ENCODE measurements at places on chromosomes 2 and 18.
A peak's percentile ranks its signal among the peaks of the same experiment; 100 is the strongest.

- DNase-seq, result no peak
Measured at GRCh38 chr2:217905395-217905794, 97.4 kb downstream of the TNS1 start.

- DNase-seq, result no peak
Measured at GRCh38 chr18:32380559-32380958, 90.1 kb downstream of the GAREM1 start.

GRCh38 chr2:45823723-45824206 is 172.3 kb downstream of the PRKCE start:
- DNase-seq, result no peak

GRCh38 chr2:123438675-123439074 is 586.4 kb upstream of the CNTNAP5 start:
- DNase-seq, result no peak

DNA sequence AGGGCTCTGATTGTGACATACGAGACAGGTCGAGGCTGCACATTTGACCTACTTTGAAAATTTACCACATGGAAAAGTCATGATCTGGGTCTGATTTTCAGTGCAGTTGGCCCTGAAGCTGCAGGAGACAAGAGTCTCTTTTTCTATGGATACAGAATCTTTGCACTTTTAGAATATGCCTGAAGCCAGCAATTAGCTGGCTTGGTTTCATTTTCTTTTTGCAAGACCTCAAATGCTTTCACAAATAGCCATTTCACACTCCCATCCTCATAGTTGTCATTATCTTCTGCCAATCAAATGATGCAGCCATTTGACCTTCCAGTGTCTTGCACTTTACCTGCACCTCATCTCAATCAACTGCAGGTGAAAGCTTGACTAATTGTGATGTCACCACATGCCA is 59.0 kb downstream of the GPR39 start:
- DNase-seq, result no peak

GRCh38 chr18:35953688-35954087 is 18.8 kb upstream of the RMP24 start:
- no peak for DNase-seq

- no peak for DNase-seq
Measured at GRCh38 chr2:216663846-216664245, 30.6 kb downstream of the IGFBP2 start.

DNA sequence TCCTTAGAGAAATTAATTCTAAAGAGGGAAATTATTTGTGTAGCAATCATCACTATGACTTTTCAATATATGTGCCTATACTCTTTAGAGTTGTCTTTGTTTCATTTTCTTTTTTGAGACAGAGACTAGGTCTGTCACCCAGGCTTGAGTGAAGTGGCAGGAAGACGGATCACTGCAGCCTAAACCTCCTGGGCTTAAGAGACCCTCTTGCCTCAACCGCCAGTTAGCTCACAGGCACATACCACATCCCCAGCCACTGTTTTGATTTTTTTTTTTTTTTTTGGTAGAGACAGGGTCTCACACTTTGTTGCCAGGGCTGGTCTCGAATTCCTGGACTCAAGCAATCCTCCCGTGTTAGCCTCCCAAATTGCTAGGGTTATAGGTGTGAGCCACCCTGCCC is 12.4 kb downstream of the YWHAQ start:
- no peak for DNase-seq

DNA sequence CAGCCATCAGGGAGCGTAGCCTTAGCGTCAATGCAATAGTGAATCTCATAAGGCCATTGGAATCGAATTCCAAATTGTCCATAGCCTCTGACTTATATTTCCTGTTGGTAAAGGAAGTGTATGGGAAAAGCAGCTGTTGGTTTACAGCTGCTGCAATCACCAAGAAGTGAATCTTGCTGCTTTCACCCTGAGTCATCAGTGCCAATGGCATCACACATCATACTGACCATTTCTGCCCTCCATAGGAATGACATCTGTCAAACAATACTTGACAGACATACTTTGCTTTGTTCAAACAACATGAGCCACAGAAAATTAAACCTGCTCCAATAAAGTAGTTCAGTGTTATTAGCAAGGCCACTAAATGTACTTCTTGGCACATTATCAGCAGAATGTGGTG is 111.2 kb upstream of the KLHL29 start:
- DNase-seq, result no peak

DNA sequence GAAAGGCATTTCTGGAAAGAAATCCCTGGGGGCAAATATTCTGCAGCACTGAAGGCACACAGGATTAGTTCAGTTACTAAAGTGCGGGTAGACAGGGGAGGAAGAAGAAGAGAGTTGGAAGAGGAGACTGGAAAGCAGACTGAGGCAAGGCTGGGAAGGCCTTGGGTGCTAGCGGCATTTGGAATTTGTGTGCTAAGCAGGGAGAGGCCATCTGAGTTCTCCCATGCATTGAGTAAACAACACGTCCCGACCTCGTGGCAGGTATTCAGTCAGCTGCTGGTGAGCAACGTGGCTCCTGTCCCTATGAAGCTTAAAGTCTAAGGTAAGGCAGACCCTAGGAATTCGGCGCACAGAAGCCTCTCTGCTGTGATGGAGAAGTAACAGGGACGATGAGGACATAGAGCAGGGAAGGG is 30.7 kb downstream of the ATP8B1 start:
- DNase-seq, result no peak

GRCh38 chr2:55010915-55011314 is 39.3 kb downstream of the RTN4 start:
- DNase-seq, result no peak

DNA sequence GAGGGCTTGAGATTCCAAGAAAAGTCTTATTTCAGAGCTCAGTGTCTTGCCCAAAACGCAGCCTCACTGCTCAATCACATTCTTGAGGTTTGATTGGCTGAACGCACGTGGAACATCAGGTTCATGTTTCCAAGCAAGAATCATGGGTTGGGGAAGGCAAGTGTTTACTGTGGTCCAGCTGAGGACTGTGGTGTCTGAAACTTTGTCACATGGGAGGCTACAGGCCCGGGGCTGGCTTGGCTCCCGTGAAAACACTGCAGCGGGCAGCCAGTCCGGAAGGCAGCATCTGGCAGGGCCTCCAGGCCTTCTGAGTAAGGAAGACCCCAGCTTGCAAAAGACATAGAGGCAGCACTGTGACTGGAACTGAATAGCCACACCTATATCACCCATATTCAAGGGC is 84.7 kb downstream of the POLR1A start:
- no peak for DNase-seq

DNA sequence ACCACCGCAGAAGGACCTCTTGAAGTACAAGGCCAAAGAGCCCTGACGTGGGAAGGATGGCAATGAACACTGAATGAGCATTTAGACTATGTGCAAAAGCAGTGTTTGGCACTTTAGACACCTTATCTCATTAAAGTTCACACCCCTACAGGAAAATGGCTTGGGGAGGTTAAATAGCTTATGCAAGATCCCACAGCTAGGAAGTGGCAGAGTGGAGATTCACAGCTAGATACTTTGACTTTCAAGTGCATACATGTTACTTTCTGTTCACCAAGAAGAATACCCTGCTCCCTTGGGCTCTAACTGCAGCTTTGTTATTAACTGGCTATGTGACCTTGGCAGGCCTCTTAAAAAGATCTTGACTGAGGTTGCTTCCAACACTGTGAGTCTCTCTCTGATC is 58.2 kb downstream of the ICOS start:
- no peak for DNase-seq

DNA sequence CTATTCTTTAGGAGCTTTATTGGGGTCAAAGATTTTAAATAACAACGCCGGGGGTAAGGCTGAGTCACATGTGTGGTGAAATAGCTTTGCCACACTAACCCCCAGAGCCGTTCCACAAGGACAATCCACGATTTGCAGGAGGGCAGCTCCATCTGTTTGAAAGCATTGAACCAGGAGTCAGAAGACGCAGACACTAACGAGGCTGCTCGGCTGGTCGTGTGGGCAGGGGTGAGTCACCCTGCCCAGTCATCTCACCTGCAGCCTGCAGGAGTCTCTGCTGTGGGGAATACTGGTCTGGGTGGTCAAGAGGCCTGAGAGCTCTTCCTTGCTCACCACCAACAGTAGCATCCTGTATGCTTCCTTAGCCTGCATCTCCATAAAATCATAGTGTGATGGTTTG is 149.2 kb upstream of the NCK2 start:
- DNase-seq, result no peak

- DNase-seq, result no peak
Measured at GRCh38 chr2:98502556-98503335, 58.1 kb downstream of the INPP4A start.

- no peak for DNase-seq
Measured at GRCh38 chr18:64127172-64127571, 21.7 kb downstream of the LINC00305 start.

- DNase-seq, result no peak
Measured at GRCh38 chr2:163647300-163647699, 88.5 kb downstream of the FIGN start.

DNA sequence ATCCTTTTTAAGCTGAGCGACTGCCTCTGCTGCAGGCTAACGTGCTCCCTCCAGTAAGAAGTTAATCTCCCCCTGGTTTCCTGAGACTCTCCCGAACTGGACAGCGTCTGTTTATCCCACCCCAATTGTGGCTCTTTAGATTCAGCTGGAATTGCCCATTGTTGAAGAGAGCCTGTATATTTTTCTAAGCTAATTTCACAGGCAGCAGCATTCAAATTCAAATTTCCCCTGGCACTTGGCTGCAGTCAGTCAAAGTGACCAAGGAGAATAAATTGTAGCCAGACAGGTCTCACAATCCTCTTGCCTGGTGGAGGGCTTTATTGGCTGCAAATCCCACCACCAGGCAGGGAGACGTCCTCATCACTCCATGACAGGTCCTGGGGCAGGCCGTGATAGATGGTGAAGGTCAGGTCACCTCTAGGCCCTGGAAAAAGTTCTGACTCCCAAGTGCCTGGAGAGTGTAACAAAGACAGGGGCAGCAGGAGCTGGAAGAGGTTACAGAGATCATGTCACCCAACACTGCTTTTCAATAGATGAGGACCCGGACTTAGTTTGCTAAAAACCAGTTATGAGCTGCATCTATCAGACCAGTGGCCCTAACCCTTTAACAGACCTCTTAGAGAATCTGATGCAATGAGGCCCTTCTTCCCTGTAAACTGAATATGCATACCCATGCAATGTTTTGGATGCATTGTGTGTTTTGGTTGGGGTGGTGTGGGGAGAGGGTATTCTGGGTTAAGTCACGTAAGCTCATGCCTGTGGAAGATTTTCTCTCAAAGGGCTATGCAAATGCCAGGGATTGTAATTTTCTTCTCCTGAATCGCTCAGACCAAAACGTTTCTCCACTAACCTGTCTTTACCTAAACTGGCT is 32.3 kb upstream of the C18orf32 start:
- no peak for DNase-seq

DNA sequence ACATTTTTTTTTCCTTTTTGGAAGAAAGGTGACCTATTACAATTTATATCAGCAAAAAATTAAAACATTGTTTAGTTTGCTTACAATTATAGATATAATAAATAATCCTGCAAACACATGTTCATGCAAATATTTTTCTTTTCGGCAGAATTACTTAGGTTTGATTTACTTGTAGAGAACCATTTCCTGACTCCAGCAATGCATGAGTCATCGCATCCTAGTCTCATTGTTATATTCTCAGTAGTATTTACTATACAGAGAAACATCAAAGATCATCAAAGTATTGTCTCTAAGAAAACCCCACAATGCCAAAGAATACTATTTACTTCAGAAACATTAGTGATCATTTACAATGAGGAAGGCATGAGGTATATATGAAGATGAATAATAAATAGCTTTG is 40.4 kb upstream of the MTIF2 start:
- DNase-seq, result no peak

DNA sequence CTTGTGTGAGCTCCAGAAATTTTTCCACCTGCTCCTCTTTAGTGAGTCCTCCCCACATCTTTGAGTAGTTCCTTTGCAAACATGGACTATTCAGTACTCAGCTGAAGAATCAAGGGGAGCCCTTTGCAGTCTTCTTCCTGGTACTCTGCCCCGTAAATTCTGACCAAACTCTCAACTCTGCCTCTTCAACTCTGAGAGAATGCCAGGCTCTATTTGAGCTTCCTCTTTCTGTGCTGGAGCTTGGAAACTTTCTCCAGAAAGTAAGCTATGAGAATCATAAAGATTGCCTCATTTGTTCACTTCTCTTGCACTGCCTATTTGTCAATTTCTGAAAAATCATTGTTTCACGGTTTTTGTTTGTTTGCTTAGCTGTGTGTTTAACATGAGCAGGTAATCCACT is 7.4 kb upstream of the STAT4 start:
- no peak for DNase-seq

DNA sequence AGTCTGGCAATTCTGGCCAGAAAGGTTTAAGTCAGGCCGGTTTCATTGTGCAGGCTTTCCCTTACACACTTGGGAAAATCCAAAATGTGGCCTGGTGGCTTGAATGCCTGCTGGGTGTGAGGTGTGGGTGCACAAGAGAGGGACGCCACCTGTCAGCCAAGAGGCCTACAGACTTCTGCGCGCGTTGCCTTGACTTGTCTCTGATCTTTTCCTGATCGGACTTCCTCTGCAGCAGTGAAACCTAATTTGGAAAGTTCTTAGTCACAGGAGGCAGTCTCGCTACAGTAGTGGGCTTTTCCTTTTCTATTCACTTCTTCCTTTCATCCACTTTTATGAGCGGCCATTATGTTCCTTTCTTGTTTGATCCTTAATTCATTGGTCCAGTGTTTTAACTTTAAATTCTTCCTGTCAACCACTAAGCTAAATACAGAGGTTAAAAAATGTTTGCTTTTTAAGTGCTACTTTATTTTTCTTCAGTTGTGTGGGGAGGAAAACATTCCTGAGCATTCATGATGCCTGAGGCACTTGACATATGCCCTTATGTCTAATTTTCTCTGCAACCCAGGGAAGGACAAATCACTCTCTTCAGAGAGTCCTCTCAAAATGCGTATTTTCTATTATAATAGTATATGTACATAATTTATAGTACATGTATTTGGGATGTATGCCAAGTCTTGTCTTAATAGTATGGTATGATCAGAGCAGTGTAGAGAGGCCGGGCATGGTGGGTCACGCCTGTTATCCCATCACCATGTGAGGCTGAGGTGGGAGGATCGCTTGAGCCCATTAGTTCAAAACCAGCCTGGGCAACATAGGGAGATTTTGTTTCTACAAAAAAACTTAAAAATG is 128.9 kb downstream of the WDSUB1 start:
- DNase-seq, result peak; percentile 19

DNA sequence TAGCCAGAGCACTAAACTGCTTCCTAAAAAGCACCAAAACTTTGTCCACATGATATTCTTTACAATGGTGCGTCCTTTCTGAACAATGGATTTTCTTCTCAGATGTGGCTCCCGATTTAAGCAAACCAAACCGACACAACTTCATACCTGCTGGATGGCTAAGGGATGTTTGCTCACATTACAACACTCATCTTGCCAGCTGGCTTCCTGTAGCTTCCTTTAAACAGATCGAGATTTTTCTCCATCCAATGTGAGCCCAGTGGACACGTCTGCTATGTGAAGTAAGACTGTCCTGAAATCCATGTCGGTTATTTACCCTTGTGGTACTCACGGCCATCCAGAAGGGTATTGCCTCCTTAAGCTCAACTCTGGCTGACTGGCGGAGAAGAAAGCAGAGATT is 126.5 kb downstream of the MAPK4 start:
- no peak for DNase-seq

- no peak for DNase-seq
Measured at GRCh38 chr2:153455403-153455802, 23.2 kb downstream of the RPRM start.

All from umbilical cord (tissue), 2 donors.